Naive B cell (primary cell): ENCODE measurements at places on chromosomes 5 and 9. TPM values are rescaled to one million over a fixed set of nuclear protein-coding genes. Genes with fewer than 3 reads are reported as not detected.

The NFIB gene
- not detected for polyA plus RNA-seq

The ADAMTSL1 gene
- not detected for polyA plus RNA-seq

The GRIA1 gene
- not detected for polyA plus RNA-seq

The ZNF189 gene
- 4.8 TPM for polyA plus RNA-seq

The MAMDC4 gene
- not detected for polyA plus RNA-seq

The LVRN gene
- polyA plus RNA-seq, result not detected

The BRINP1 gene
- polyA plus RNA-seq, result not detected

The PLPP7 gene
- polyA plus RNA-seq, result 1.2 TPM

The SLC35D2 gene
- 3.7 TPM for polyA plus RNA-seq

The LCP2 gene
- polyA plus RNA-seq, result 28.7 TPM

The PCA3 gene
- not detected for polyA plus RNA-seq

The FASTKD3 gene
- 11.9 TPM for polyA plus RNA-seq

The CAVIN4 gene
- polyA plus RNA-seq, result not detected

The KIF24 gene
- 0.21 TPM for polyA plus RNA-seq

The CERCAM gene
- 0.35 TPM for polyA plus RNA-seq

The FAM163B gene
- not detected for polyA plus RNA-seq

The PHYKPL gene
- 48.3 TPM for polyA plus RNA-seq

The SLC6A19 gene
- polyA plus RNA-seq, result not detected

The PCSK1 gene
- not detected for polyA plus RNA-seq

The OSMR gene
- polyA plus RNA-seq, result not detected

The TRAF1 gene
- polyA plus RNA-seq, result 0.89 TPM

The CDC14B gene
- polyA plus RNA-seq, result 3.8 TPM

The FOCAD gene
- polyA plus RNA-seq, result 4.3 TPM

The SH3TC2 gene
- not detected for polyA plus RNA-seq

The SLC36A2 gene
- polyA plus RNA-seq, result not detected

The DMRT2 gene
- polyA plus RNA-seq, result not detected

The NPDC1 gene
- polyA plus RNA-seq, result 0.68 TPM

The ZNF462 gene
- polyA plus RNA-seq, result not detected

The CYLC2 gene
- not detected for polyA plus RNA-seq

The C1QTNF3 gene
- not detected for polyA plus RNA-seq

The GDNF gene
- polyA plus RNA-seq, result not detected

The TMC1 gene
- not detected for polyA plus RNA-seq

The MEGF10 gene
- not detected for polyA plus RNA-seq

The PIGO gene
- polyA plus RNA-seq, result 31.4 TPM

The AQP3 gene
- 1.9 TPM for polyA plus RNA-seq

The CSF1R gene
- polyA plus RNA-seq, result 1.5 TPM

The FGF18 gene
- not detected for polyA plus RNA-seq

The APC gene
- 20.1 TPM for polyA plus RNA-seq

The HIGD2A gene
- polyA plus RNA-seq, result 174 TPM
